ENCODE measurements at places on chromosomes 11 and 22.

DNA sequence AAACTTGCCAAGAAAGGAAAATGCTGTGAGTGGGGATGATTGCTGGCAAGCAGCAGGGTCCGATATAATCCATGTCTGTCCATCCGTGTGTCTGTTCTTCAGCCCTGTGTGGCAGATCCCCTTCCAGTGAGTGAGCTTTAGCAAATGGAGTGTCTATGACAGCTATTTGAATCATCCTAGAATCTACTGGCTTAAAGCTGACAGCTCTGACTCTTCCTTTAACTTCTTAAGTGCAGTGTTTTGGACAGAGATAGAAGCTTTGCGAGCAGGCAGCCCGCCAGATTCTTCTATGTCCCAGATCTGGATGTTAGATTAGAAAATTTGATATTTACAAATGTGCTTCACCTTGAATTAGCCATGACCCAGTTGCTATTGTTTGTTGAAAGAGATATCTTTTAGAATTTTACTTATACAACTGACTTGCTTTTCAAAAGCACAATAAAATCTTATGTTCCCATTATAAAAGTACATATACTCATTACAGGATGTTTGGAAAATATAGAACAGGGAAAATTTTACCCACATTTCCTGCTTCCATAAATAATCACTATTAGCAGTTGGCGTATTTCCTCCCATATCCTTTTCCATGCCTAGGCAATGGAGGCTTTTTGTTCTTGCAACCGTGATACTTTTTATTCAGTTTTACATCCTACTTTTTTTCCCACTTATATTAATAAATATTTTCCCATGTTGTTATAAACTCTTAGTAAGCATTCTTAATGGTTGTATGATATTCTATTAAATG, 124.5 kb downstream of the COMMD9 start:
- DNase-seq, result no peak

DNA sequence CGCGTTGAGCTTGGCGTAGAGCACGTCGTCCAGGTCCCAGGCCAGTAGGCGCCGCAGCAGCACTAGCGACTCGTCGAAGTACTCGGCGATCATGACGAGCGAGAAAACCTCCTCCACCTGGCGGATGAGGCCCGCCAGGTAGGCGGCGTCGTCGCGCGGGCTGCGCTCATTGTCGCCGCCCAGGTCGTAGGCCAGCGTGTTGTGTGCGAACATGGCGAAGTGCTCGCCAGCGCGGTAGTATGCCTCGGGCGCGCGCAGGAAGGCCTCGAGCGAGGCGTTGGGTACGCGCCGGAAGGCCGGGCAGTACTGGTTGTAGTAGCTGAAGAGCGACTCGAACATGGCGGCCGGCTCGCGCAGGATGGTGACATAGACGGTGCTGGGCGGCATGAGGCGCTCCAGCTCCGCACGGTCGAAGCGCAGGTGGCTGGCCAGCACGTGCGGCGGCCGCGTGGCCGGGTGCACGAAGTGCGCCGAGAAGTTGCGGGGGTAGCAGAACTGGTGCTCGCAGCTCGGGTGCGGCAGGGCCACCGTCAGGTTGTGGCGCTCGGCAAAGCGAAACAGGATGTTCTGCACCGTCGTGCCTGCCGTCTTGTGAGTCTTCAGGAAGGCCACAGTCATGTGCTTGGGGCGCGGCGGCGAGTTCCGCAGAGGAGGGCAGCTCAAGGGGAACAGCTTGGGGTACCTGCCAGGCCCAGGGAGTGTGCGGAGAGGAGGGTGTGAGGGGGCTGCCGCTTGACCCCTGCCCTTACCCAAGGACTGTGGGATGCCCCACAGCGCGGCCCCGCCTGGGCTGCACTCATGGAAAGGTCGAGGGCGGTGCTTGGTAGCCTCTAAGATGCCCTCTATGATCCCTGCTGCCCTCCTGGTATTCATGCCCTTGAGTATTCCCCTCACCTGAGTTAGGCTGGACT, 5.7 kb downstream of the GAL3ST3 start:
- no peak for DNase-seq

GRCh38 chr11:119085437-119085847, 761 bp downstream of the HMBS start:
- DNase-seq, result peak; percentile 34

DNA sequence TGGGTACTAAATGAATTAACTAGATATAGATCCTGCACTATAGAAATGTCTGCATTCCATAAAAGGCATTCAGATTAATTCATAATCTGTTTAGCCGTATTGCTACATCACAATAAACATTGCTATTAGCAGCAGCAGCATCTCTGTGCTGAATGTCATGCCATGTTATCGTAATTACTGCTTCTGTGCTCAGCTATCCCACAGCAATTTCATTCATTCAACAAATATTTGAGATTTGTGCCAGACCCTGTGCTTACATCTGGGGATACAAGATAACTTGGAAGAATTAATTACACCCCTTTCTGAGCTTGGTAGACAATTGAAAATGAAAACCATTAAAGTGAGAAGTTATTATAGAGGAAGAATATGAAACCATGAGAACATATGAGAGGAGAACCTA, 185.8 kb upstream of the C11orf87 start:
- no peak for DNase-seq

All from neural progenitor cell (in vitro differentiated cells).